Dermis microvascular lymphatic vessel endothelial cell (primary cell): ENCODE measurements at places on chromosomes 5 and 9. TPM values are rescaled to one million over a fixed set of nuclear protein-coding genes. Genes with fewer than 3 reads are reported as not detected.

The ARSB gene
- total RNA-seq, result 7.2 and 12.3 TPM in 2 replicates

The AP3S1 gene
- total RNA-seq, result 50.3 and 61.9 TPM in 2 replicates

The FGFR4 gene
- 2.4 and 4.2 TPM in 2 replicates for total RNA-seq

DNA sequence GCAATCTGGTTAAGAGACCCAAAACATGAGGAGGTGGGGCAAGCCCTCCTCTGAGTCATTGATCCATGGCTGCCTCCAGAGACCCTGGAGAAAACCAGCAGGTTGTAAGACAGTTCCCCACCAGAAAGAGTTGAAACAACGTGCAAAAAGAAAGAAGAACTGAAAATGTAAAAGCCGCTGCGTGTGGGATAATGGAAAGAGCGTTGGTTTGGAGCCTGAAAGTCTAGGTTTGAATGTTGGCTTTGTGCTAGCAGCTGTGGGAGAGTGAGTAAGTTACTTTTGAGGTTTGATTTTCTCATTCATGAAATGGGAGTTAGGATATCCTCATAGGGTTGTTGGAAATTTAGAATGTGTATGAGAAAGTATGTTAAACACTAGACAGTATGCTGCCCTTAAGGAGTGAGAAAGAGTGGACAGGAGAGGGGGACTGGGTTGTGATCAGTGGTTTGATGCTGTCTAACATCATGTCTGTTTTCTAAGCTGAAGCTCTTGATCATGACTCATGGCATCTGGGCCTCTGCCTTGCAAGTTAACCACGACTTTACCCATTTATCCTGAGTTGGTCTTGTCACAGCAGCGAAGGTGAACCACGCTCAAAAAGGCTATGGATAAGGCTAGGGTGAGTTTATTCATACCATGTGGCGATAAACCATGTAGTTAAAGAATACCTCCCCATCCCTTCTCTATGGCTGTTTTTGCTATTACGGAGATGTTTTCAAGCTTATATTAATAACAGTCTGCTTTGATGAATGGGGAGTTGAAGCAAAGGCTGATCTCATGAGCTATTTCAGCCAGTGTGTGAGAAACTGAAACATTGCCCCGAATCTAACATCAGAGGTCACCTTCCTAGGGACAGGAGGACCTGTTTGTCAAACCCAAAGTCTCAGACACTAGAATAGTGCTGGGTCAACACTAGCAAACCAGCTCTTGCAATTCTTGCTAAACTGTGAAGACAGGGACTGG, 41.3 kb downstream of the ZNF366 start:
- DNase-seq, result no peak

DNA sequence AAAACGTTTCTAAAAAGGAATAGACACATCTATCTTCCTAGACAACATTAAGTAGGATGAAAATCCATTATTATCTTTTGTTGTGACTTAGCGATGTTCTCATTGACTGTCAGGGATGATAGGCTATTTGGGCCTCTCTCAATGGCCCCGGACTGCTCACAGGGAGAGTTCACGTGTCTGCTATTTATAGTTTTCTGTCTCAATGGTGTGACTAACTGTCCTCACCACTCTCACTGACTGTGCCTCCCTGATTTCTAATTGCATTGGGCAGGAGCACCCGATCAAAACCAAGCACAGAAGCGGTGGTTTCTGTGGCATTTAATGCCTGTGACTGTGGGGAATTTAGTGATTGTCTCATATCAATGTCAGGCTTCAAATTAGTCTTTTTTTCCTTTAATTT, 286.7 kb upstream of the KLF9 start:
- DNase-seq, result no peak

DNA sequence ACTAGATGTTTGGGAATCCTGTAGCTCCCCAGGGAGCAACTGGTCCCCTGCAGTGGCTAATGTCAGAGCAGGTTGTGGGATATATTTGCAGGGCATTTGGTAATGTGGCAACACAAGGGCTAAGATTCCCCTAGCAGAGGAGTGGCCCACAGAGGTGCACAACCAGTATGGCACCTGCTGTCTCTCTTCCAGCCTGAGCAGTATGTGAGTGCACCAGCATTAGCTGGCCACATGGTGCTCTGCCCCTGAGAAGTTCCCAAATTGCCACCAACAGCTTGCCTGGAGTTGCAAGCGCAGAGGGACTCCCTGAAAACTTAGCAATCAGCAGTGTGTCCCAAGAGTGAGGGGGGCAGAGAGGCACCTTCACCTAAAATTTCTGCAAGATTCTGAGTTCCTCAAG, 53.2 kb upstream of the SNCAIP start:
- no peak for DNase-seq

DNA sequence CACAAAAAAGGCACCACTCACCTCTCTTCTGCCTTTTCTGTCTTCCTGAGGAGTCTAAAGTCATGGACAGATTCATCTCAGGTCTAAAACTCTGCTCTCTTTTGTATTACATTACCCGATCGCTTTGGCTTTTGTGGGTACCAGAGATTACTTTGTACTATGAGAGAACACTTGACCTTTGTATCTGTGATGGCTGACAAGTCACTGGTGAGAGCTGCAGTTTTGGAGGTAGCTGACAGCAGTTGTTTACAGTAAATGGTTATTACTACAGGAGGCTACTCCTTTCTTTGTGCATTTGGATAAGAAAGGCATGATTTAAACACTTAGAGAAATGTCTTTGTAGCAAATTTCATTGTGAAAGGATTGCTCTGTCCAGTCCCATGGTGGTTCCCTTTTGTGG, 307.3 kb downstream of the FBXL17 start:
- no peak for DNase-seq

DNA sequence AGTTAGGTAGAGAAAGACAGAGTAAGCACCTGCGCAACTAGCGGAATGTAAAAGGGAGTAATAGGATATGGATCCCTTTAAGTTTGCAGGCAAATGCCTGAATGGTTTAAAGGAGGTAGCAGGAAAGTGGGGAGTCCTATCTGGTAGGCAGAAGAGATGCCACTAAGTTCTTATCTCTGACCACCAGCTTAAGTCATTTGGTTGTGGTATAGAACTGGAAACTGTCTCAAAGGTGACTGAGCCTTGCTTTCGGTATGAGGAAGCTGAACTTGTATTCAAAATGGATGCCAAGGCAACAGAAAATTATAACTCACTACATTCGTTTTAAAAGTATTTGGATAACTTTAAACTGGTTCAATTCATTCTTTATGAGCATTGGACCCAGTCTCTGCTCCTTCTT, 475.6 kb downstream of the DMRTA1 start:
- no peak for DNase-seq

DNA sequence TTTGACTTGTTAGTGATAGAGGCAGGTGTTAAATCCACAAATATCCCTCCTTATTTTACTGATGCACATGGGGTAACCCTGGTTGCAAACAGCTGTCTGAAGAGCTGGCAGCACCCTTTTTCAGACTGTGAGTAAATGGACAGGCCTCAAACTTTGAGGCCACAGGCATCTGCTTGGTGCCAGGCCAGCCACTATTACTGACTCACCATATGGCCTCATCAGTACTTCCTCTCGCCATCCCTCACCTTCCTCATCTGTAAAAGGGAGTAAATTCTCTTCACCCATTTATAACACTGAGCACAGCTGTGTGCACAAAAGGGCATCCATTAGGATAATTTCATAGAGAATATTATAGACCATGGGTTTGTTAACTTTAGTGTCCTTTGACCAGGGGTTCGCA, 11.9 kb upstream of the TNIP1 start:
- no peak for DNase-seq
